ENCODE measurements at places on chromosomes 1 and 21.

DNA sequence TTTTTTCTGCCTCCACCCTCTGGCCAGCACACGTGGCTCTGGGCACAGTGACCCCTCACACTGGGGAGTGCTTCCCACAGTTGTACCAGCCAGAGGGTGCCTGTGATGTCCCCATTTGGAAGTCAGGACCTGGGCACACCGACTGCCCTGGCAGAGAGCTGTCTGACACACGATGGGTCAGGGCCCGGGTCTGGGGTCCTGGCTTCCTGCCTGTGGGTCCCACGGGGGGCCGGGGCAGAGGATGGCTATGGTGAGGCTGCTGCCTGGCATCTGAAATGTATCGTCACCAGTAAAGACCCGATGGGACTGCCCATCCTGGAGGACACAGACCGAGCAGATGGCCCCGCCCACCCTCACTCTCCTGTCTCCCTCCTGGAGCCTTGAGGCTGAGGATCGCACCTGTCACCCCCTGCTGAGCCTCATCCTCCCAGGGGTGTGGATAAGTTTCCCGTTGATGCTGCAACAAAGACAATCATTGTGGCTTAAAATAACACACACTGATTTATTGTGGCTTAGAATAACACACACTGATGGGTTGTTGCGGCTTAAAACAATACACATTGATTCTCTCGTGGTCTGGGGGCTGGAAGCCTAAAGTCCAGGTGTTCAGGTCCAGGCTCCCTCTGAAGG, 88.8 kb upstream of the TTC34 start:
- no peak for DNase-seq

DNA sequence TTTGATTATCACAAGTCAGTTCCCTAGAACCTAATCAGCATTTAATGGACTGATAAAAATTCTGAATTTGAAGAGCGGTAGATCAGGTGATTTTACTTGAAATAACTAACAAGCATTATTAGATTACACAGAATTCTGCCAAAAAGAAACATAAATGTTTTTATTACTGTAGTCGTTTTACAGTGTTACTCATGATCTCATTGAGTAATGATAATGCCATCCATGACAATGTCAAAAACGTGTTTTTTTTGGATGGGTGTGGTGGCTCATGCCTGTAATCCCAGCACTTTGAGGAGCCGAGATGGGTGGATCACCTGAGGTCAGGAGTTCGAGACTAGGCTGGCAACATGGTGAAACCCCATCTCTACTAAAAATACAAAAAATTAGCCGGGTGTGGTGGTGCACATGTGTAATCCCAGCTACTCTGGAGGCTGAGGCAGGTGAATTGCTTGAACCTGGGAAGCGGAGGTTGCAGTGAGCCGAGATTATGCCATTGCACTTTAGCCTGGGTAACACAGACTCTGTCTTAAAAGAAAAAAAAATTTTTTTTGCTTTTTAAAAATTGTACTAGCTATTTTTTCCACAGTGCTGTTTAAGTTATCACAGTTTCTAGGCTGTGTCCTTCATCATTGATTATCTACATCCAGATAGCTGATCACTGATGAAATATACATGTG, 56.6 kb downstream of the LAMC1 start:
- no peak for DNase-seq

- no peak for DNase-seq
These were observed 19.6 kb downstream of the CCDC18 start for GRCh38 chr1:93200086-93200620.

- DNase-seq = no peak
These were observed 52.2 kb downstream of the GREM2 start for GRCh38 chr1:240559781-240560180.

GRCh38 chr1:151145304-151146071, 943 bp downstream of the SEMA6C start:
- DNase-seq = no peak

DNA sequence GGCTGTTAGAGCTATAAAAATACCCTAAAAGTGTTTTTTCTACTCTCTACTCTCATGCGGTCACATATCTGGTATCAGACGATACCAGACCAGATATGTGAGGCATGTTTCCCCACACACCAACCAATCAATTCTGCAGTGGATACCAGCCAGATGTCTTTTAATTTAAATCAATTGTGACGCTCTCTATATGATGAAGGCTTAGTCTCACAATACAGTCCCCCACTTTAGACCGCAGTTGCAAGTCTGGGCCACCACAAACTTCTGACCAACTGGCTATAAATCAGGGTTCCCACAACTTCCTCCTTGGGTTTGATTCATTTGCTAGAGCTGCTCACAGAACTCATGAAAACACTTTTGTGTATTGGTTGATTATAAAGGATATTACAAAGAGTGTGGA, 586.1 kb upstream of the ZP4 start:
- DNase-seq = no peak

DNA sequence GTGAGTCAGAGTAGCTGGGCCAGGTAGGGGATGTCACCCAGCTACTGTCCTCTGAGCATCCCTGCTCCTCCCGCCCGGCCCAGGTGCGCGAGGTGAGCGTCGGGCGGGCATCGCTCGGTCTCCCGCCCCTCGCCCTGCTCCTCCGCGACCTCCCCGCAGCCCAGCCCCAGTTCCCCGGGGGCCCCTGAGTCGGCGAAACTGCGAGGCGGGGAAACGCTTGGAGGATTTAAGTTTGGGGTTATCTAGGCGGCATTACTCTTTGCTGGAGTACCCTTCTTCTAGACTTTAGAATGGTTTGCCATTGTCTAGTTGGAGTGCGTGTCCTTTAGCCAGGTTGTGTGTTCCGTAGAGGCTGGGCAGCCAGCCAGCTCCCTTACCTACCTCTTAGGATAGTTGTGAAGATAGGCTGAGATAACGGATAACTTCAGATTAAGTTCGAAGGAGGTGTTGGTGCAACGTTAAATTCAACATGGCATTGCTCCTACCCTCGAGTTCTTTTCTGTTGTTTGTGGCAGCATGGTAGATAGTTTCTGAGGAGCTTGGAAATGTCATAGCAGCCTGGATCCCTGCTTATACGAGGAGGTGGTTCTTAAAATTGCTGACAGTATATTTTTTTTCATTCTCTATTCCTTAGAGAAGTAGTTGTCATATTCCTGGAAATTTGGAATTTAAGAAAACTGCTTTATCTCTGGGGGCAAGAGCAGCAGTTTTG, 697 bp downstream of the AGO3 start:
- DNase-seq = no peak

DNA sequence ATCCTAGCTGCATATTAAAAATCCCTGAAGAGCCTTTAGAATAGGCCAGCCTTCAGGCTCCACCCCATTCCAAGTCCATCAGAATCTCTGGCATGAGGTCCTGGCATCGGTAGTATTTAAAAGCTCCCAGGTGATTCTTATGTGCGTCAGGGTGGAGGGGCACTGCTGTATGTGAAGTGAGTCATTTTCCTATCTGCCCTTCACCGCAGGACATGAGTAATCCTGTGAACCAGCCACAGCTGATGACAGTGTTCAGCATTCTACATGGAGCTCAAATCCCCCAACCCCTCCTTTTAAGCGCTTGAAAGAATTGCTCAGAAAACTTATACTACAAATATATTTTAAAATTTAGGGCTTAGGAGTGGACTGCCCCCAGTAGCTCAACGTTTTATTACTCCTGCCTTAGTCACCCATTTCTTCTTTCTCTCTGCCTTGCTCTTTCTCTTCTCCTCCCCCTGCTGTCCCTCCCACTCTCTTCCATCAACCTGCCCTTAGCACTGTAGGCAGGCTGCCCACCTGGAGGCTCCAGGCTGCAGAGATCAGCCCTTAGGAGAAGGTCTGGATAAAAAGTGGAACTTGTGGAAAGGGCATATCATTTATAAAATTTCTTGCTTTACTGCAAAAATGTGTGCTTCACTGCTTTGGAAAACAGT, 73.8 kb upstream of the ZNF281 start:
- DNase-seq = peak; percentile 52

- DNase-seq = no peak
These were observed 281.2 kb downstream of the RRAGC start for GRCh38 chr1:38578271-38578951.

GRCh38 chr1:221837896-221838295, 96.0 kb upstream of the DUSP10 start:
- peak; percentile 12 for DNase-seq

DNA sequence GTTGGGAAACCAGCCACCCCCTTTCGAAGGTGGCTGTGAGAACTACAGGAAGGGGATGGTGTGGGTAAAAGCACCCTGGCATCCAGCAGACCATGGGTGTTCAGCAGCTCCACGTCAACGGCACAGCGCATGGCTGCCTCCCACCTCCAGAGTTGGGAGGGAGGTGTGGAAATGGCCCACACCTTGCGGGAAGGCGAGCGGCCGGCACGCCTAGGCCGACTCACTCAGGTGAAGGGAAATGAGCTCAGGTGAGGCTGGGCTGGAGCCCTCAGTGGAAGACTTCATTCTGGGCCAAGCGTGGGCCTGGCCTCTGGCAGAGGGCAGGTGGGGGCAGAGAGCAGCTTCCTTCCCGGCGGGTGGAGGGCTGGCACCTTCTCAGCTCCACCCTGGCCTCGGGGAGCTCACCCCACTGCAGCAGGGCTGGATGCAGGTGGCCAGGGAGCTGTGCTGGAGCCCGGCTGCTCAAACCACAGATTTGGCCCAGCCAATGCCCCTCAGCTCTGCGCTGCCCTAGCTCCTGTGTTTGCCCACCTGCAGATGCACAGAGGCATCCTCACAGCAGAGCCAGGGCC, 24.8 kb upstream of the ALDH4A1 start:
- DNase-seq = no peak

DNA sequence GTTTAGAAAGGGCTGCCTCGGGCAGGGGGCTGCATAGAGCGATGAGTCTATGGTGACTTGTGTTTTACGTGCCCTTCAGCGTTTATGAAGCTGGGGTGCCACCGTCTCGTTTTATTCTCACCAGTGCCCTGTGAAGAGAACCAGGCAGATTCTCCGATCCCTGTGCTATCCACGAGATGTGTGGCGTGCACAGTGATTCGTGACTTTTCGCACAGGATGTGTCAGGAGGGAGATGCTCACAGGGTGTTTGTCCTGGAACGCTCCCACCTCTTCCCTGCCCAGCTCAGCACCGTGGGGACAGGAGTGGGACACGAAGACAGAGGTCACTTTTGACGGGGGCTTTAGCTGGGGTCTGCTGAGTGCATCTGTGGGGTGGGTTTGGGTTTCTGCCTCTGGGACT, 54.9 kb upstream of the AJAP1 start:
- no peak for DNase-seq

DNA sequence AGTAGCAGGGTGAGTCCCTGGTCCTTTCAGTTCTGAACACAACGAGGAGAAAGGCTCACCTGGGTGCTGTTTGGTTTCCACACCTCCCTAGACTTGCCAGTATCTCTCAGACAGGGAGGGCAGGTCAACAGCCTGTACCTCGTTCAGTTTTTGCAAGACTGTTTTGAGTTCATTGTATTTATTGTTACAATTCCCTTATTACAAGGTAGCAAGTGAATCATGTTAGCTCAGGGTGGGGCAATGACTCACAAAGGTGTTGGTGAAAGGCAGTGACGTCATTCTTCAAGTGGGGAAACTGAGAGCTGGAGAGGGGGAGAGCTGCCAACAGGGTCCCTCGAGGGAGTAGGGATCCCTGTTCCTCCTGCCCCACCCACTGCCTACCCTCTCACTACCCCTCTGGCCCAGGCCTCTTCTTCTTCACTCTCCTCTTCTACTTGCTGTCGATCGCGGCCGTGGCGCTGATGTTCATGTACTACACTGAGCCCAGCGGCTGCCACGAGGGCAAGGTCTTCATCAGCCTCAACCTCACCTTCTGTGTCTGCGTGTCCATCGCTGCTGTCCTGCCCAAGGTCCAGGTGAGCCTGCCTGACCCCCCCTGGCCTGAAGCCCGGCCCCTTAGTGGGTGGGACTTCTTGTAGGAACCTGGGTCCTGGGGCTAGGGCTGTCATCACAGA, 13.4 kb downstream of the SERINC2 start:
- DNase-seq = no peak

GRCh38 chr1:84611796-84612195, 37.6 kb upstream of the CTBS start:
- DNase-seq = no peak

DNA sequence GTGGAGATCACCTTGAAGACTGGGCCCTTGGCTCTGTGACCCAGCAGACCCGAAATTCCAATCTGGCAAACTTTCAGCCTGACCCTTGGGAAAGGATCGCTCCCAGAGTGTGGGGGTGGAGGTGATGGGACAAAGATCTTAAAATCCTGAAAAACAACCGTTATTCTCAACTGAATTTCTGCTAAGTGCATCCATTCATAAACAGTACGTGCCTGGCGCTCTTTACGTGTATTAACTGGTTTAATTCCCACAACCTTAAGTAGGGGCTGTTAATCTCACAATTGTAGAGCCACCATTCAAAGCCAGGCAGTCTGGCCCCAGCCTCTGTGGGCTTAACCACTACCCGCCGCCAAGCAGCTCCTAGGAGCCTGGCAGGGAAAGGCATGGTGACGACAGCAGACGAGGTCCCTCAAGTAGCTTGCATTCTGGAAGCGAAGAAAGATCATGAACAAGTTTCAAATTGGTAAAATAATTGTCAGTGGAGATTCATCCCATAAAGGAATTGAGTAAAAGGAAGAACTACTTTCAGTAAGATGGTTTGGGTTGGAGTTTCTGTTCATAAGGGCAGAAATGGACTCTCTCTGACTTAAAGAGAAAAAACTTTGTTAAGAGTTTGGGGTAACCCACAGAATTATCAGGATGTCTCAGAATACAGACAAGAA, 11.4 kb upstream of the RGS16 start:
- DNase-seq = peak; percentile 56

DNA sequence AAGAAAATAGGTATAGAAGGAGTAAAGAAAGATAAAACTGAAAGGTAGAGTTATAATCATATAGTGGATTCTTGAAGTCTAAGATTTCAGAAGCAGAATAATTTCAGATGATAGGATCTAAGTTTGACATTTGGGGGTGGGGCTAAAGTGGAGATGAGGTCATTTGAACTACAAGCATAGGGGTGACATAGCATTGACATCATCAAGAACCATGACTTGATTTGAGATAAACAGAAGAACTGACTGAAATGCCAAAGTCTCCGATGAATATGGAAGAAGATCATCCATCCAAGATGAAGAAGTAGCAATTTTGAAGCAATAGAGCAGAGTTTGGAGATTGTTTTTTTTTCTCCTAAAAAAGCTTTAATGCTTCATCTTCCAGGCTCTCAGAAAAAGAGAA, 122.3 kb downstream of the MACF1 start:
- DNase-seq = no peak

DNA sequence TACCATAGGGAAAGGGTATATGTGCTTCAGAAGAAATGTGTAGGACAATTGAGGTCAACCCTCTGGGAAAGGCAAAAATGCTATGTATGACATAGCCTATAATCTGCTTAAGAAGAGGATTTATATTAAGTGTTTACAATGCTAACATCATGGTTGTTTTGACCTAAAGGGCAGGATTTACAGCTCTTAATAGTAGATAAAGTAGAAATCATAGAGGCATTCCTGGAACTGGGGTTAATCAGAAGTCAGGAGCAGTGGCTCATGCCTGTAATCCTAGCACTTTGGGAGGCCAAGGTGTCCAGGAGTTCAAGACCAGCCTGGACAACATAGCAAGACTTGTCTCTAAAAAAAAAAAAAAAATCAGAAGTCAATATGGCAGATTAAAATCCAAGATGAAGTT, 8.7 kb upstream of the RPL11 start:
- no peak for DNase-seq

- DNase-seq = no peak
These were observed 159.1 kb upstream of the C8B start for GRCh38 chr1:57124768-57125446.

- no peak for DNase-seq
These were observed 161.0 kb downstream of the DHRS3 start for GRCh38 chr1:12456979-12457378.

- no peak for DNase-seq
These were observed 24.1 kb downstream of the SLC9A1 start for GRCh38 chr1:27130798-27131197.
